ENCODE measurements at places on chromosomes 5 and 9.

DNA sequence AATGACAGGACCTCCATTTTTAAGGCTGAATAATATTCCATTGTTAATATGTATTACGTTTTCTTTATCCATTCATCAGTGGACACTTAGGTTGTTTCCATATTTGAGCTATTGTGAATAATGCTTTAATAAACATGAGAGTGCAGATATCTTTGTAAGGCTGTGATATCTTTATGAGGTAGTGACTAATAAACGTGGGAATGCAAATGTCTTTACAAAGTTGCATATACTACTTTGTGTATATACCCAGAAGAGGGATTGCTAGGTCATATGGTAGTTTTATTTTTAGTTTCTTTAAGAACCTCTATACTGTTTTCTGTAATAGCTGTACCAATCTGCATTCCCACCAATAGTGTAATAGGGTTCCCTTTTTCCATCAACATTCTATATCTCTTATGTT is 148.7 kb downstream of the FOCAD start:
- no peak for DNase-seq

GRCh38 chr5:66013397-66013796 is 87.0 kb downstream of the ERBIN start:
- DNase-seq, result no peak

- no peak for DNase-seq
Observed at GRCh38 chr5:173187054-173187743, 42.9 kb downstream of the BNIP1 start.

DNA sequence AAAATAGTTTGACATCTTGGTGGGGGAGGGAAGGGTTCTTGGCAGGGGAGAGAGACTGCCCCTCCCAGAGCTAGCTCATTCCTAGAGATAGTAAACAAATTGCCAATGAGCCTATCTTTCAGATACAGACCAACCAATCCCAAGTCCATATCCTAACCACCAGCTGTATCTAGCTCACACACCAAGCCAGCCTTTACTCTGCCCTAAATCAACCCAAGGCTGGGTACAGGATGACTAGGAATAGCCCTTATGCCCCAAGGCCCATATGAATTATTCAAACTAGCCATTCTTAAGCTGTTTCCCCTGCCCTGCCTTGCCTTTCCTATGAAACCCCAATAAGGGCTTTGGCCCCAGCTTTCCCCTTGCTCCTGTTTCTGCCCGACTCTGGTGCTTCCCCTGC is 281.3 kb upstream of the PANK3 start:
- no peak for DNase-seq

- no peak for DNase-seq
Observed at GRCh38 chr9:133113163-133113948, 7.7 kb downstream of the RALGDS start.

- peak; percentile 52 for DNase-seq
Observed at GRCh38 chr5:69024241-69024651, 69.6 kb upstream of the SLC30A5 start.

DNA sequence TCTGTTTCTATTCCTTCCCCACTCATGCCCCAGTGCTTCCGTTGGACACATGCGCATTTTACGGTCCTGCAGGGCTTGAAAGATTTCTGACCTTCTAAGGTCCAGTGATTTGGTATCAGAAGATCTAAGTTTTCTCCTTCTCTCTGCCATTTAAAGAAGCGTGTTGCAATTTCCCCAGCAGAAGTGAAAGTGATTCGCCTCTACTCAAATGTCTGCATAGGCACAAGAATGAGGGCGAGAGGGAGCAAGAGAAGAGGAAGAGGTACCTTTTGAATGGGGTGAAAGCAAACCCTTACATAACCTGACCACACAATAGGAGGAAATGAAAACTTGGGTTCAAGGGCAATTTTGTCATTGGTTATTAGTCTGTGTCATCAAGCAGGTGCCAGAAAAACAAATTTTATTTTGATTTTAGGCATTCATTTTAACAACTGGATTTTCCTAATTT is 31.7 kb upstream of the NR3C1 start:
- DNase-seq, result no peak

GRCh38 chr9:99069546-99069945 is 35.4 kb upstream of the TGFBR1 start:
- no peak for DNase-seq

DNA sequence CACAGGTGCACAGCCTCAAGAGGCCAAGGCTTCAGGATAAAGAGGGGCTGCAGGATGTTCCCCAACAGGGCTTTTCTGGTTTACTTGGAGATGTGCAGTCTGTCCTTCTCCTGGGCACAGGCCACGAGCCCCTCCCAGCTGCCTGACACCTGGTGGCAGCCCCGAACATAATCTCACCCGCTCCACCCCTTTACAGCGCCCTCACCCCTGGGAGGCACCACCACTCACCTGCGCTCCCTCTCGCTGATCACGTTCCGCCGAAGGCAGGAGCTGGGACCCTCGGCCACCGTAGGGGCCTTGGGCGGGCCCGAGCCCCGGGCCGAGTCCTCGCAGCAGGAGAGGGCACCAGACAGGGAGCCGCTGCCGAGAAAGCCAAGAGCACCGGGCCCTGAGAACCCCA is 514 bp downstream of the SOHLH1 start:
- DNase-seq, result no peak

GRCh38 chr5:7844901-7845300 is 6.0 kb downstream of the CFAP90 start:
- no peak for DNase-seq

Data from foreskin melanocyte (primary cell).